ENCODE measurements at places on chromosomes 2 and 18.

DNA sequence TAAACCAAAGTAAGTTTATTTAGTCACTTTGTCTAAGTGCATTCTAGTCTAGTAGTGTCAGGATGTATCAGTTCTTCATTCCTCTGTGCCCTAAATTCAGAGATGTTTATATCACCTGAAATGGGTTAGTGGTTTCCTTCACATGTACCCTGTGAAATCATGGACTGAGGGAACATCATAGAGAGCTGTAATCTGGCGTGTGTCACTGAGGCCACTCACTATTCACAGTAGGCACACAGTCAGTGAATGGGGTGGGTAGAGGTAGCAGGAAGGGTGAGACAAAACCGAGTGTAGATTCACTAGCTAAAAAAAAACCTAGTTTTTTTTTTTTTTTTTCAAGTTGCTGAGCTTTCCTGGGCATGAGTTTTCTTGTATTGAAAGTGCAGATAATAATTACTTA, 5.6 kb downstream of the KIF5C start:
- DNase-seq, result no peak

- DNase-seq, result no peak
These were observed 12.4 kb upstream of the VAPA start for GRCh38 chr18:9901377-9901776.

GRCh38 chr2:159792599-159792998, 5.4 kb downstream of the CD302 start:
- DNase-seq, result no peak

- no peak for DNase-seq
These were observed 242.4 kb downstream of the ARHGAP15 start for GRCh38 chr2:143371616-143372015.

DNA sequence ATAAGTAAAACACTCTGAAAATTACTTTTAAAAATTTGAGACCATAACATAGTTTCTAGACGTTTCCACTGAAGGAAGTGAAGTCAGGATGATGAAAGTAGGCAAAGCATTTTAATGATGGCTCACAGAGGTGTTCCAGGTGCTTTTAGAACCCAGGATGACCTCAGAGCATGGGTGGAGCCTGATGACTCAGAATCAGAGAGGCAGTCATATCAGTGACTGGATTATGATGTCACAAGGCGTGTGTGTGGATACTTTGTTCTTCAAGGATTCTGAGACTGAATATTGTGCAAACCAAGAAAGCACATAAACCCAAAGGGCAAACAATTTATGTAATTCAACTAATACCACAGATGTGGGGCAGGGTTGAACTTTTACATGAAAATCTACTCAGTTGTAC, 208.0 kb upstream of the FBXO11 start:
- DNase-seq, result no peak

DNA sequence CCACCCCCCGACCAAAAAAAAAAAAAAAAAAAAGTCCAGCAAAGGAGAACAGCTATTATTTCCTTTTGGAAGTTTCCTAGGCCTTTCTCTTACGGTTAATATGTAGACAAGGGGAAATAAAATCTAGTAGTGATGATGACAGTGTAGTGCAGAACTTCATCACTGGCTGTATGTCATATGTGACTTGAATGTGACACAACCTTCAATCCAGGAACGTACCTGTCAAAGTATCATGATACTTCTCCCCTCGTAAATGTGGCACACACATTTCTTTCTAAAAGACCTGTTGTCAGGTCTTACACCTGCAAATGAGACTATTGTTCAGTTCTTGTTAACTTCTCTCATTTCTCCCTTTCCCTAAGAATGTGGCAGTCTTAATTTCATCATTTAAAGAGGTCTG, 173.5 kb downstream of the PRPF40A start:
- DNase-seq, result no peak

- peak; percentile 27 for DNase-seq
These were observed 617 bp downstream of the FOSL2 start for GRCh38 chr2:28393114-28393836.

DNA sequence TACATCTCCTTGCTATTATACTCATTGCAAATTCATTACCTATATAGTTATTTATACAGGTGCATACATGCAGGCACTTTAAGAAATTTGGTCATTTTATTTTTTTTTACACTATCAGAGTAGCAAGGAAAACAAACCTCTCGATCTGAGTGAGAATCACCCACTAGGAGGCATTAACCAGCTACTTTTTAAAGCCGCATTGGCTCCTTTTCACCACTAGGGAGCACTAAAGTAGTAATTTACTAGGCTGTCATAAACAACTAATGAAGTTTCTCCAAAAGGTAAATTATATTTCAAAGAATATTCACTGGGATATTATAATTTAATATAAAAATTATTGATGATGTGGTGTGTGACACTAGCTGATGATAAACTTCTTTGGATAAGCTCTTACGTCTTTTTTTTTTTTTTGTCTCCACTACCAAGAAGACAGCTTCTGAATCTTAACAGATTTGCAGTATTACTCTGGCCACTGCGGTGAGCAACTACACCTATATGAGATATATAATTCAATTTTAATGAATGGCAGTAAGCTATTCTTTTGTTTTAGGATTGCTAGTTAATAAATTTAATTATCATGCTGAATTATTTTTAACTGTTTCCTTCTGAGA, 101.9 kb downstream of the NOL4 start:
- DNase-seq, result peak; percentile 69

- DNase-seq, result no peak
These were observed 16.5 kb upstream of the SH3BP4 start for GRCh38 chr2:234935311-234935710.
